ENCODE measurements at places on chromosomes 11 and 22. TPM values are rescaled to one million over a fixed set of nuclear protein-coding genes. Genes with fewer than 3 reads are reported as not detected.

ZNF70 gene
- 8.1 TPM for polyA plus RNA-seq

RDX gene
- polyA plus RNA-seq = 124 TPM

GDPD4 gene
- 0.46 TPM for polyA plus RNA-seq

SLC16A8 gene
- polyA plus RNA-seq = 1.2 TPM

OR52E8 gene
- not detected for polyA plus RNA-seq

CSRP3 gene
- not detected for polyA plus RNA-seq

LMO2 gene
- polyA plus RNA-seq = 28.7 TPM

MRGPRX2 gene
- not detected for polyA plus RNA-seq

LIF gene
- 2.3 TPM for polyA plus RNA-seq

MIOX gene
- polyA plus RNA-seq = 0.44 TPM

ROBO4 gene
- polyA plus RNA-seq = 19.3 TPM

KLHL22 gene
- polyA plus RNA-seq = 26.7 TPM

CTNND1 gene
- polyA plus RNA-seq = 144 TPM

Data from left renal pelvis (tissue), 4 donors.